Karpas-422 (cell line): ENCODE measurements at places on chromosomes 1 and 21. TPM values are rescaled to one million over a fixed set of nuclear protein-coding genes. Genes with fewer than 3 reads are reported as not detected.
A peak's percentile ranks its signal among the peaks of the same experiment; 100 is the strongest.

- DNase-seq, result no peak
Observed at GRCh38 chr1:6989212-6990159, 204.2 kb downstream of the CAMTA1 start.

GBP3 gene
- 2.7 and 3.2 TPM in 2 replicates for total RNA-seq

DNA sequence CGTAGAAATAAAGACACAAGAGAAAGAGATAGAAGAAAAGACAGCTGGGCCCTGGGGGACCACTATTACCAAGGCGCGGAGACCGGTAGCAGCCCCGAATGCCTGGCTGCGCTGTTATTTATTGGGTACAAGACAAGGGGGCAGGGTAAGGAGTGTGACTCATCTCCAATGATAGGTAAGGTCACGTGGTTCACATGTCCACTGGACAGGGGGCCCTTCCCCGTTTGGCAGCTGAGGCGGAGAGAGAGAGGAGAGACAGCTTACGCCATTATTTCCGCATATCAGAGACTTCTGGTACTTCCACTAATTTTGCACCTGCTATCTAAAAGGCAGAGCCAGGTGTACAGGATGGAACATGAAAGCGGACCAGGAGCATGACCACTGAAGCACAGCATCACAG is 4.1 kb upstream of the TPRG1L start:
- DNase-seq, result no peak

NBPF3 gene
- total RNA-seq, result 3.6 and 5.3 TPM in 2 replicates

GRCh38 chr1:54096877-54097240 is 43.5 kb downstream of the TCEANC2 start:
- no peak for DNase-seq

DNA sequence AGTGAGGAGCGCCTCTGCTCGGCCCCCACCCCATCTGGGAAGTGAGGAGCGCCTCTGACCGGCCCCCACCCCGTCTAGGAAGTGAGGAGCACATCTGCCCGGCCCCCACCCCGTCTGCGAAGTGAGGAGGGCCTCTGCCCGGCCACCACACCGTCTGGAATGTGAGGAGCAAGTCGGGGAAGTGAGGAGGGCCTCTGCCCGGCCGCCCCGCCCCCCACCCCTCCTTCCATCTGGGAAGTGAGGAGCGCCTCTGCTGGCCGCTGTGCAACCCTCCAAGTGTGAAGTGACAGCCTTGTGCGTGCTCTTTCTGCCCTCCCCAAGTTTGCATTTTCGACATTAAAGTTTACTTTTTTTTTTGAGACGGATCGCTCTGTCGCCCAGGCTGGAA is 5.1 kb upstream of the ZZZ3 start:
- DNase-seq, result no peak

DNA sequence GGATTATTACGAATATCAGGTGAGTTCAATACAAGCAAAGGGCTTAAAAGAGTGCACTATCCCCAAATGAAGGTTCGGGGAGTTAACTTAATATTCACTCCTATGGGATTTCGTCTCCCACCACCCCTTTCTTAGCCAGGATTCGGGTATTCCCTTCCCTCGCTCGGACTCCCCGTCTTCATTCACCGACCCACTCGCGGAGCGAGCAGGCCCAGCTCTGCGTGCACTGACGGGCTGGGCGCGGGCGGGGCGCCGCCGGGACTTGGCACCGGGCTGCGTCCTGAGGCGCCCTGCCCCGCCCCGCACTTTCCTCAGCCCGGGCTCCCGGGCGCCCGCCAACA is 7.7 kb upstream of the MPZL1 start:
- peak; percentile 54 for DNase-seq

WDR64 gene
- total RNA-seq, result not detected in 2 replicates
